ENCODE measurements at places on chromosomes 3 and 15.
A peak's percentile ranks its signal among the peaks of the same experiment; 100 is the strongest.

DNA sequence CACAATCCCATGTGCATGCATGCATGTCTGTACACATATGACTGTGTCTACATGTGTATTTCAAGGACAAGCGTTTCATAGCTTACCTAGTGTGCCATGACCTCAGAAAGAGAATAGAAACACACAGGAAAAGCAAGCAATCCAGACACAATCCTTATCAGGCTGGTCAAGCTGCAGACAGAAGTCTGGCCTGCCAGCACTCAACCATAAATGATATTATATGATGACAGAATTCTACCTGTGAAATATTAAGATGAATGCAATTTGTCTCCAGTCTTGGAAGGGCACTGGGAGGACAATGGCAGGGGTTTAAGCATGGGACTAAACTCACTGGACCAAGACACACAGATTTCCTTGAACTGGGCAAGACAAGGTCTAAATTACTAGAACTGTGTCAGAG, 50.9 kb upstream of the ARL6 start:
- no peak for DNase-seq

DNA sequence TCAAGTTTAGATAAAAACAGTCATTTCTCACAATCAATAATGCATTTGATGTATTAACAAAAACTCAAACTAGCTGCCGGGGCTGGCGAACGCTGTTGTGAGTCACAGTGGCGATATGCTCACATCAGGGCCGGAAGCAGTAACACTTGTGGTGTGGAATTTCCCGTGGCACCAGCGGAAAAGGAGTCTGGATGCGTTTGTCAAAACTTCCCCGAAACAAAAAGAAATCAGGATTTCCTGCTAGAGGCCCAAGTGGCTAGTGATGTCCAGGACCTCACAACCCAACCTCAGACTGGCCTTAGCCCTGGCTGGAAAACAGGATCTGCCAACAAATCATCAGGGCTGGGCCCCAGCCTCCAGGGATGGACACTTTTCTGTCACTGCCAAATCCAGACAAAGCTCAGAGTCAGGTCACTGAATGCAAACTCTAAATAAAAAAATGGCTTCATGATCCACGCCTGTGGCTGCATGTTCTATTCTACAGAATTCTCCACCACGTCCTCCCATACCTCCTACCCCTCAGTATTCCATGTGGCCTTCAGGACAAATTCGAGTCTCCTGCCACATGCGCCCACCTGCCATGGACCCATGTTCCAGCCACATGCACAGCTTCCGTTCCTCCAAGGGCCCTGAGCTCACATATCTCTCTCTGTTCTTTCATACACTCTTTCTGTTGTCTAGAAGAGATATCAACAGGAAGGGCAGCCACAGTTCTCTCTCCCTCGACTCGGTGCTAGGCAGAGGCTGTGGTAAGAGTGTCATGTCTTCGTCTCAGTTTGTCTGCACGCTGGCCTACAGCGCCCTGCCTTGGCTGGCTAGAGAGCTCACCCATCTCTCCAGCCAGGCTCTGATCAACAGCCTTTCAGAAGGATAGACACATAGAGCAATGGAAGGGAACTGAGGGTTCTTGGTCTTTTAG, 35.4 kb downstream of the EHD4 start:
- DNase-seq, result peak; percentile 75

GRCh38 chr3:127680146-127680661, 7.5 kb downstream of the ABTB1 start:
- no peak for DNase-seq

- peak; percentile 68 for DNase-seq
Observed at GRCh38 chr15:84747416-84748273, 747 bp upstream of the ZNF592 start.

DNA sequence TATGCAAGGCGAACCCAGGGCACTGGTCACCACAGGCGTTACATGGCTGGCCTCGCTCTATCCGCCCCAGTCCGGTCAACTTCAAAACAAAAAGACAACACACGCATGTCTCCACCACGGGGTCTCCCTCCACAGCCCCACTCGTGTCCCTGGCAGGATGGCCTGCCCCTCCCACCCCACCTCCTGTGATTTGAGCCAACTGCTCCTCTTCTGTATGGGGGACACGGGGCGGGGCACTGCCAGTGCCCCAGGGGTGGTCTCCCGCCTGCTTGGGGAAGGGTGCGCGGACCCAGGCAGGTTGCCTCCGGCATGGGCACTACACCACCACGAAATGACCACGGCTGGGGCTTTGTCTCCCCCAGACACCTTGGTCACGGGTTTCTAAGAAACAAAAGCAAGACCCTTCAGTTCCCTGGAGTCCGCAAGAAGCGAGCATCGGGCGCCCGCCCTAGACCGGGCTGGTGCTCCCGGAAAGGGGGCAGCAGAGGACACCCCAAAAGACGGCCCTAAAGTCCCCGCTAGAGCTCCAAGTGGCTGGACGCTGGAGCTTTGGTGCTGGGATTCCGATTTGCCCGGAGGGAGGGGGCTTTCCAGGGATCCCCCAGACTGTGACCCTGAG, 219.3 kb upstream of the PRICKLE2 start:
- no peak for DNase-seq

DNA sequence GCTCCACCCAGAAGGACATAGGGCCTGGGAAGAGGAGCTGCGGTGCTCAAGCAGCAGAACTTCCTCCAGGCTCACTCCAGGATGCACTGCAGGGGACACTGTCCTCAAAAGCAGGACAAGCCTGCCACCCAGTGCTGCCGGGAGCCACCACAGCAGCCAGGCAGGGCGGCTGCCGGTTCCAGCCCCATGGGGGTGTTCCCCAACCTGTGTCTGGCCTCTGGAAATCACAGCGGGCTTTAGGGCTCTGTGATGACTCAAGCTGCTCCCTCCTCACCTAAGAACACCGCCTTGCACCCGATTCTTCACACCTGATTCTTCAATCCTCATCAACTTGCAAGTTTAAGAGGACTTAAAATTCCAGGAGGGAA, 71.9 kb upstream of the SLC6A11 start:
- DNase-seq, result no peak

DNA sequence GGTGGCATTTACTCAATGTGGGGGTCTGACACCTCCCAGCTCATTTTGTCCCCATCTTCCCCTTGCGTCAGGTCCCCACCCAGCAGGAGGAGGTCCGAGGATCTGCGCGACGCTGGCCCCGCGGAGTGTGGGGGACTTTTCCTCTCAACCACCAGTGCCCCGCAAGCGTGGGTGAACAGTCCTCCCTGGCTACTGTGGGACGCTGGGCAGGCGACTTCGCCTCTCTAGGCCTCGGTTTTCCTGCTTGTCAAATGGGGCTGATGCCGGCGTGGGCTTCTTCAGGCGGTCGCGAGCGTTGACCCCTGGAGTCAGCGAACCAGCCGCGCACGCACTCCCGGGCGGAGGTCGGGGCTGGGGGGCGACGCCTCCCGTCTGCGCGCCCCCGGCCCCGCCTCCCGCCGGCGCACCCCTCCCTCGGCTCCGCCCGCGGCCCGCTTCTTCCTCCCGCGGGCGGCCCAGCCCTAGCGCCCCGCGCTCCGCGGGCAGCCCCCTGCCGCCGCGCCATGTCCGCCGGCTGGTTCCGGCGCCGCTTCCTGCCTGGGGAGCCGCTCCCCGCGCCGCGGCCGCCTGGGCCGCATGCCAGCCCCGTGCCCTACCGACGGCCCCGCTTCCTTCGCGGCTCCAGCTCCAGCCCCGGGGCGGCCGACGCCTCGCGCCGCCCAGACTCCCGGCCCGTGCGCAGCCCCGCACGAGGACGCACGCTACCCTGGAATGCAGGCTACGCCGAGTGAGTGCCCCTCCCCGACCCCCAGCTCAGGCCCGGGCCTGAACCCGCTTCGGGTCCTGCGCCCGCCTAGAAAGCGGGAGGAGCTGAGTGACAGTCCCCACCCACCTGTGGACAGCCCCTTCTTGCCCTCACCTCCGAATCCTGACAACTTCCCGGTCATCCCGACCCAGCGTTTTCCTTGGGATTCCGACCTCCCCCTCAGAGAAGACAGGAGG, at the start of gene PPM1M:
Gene PPM1M (plus strand): TSS at position 438 of the 942 bp plus-strand sequence. CDS start 66 bp downstream, at position 504.
- DNase-seq, result peak; percentile 62

- no peak for DNase-seq
Observed at GRCh38 chr15:69000091-69000490, 14.4 kb upstream of the NOX5 start.

Measured in activated gamma-delta T cell treated with Interleukin-2 at 50 U/mL for 16 hours (primary cell).